Stimulated activated CD4-positive, alpha-beta T cell treated with anti-CD3 and anti-CD28 coated beads, Interleukin-12 subunit alpha, Interleukin-12 subunit beta, amount 100 ng/mL, for 4 hours (primary cell): ENCODE measurements at places on chromosomes 1 and 21.
A peak's percentile ranks its signal among the peaks of the same experiment; 100 is the strongest.

DNA sequence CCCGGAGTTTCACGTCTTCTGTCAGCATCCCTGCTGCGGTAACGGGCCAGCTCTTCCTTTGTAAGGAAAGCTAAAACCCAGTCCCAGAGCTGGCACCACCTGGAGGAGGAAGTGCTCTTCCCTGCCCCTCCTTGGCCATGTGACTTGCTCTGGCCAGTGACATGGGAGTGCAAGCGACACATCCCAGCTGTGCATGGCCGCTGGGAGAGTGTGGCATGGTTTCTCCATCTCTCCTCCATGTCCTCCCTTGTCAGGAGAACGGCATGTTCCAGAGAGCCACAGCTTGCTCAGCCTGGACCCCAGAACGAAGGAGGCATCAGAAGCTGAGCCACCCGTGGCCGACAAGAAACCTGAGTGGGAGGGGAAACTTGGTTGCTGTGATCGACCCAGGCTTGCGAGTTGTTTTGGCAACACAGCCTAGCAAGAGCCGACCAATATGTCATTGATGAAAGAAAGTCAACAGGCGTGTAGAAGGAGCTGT is 2.7 kb upstream of the PRXL2B start:
- DNase-seq, result no peak

DNA sequence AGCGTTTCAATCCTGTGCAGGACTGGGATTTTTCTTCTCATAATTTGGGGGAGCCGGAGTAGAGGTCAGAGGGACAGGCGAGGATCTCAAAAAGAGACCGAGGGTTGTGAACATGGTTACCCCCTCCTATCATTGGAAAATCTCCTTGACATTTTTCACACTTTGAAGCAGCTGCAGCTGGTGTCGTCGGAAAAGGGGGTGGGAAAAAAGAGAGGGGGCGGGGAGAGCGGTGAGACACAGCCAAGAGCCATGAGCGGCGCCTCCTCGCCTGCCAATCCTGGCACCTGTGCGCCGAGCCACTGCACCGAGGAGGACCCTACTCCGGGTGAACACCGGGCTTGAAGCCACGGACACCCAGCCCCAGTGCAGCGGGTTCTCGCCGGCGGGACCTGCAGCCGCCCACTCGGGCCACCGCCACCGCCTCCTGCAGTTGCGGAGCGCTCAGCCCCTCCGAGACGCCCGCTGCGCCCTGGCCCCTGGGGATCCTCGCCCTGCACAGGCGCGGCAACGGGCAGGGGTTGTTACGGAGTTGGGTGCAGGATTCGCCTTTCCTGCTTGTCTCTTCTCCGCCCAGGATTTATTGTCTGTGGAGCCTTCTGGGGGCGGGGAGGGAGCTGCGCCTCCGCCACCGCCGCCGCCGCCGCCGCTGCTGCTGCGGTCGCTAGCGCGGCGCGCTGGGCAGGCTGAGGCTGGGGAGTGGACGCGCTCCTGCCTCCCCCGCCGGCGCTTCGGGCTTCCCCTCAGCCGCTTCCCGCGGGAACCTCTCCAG is at the start of gene LRRC7:
Gene LRRC7, plus strand, starts transcription at position 271 of the 769 bp plus-strand sequence. CDS start 718 bp downstream, outside the sequence.
- DNase-seq, result no peak

DNA sequence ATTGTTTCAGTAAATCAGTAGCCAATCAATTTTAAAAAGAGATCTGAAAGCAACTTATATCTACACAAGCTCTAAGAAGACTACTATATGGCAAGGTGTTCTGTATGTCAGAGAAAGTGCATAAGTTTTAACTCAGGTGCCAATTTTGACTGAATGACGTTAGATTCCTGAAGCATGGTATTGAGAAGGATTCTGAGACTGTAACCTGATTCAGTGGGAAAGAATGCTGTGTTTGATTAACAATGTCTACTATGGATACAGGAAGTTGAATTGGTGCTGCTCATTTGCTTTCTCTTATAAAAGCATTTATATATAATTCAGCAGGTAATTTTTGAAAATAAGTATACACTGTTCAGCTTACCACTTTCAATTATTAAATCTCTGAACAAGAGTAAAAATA is 156.3 kb downstream of the PAPPA2 start:
- no peak for DNase-seq

DNA sequence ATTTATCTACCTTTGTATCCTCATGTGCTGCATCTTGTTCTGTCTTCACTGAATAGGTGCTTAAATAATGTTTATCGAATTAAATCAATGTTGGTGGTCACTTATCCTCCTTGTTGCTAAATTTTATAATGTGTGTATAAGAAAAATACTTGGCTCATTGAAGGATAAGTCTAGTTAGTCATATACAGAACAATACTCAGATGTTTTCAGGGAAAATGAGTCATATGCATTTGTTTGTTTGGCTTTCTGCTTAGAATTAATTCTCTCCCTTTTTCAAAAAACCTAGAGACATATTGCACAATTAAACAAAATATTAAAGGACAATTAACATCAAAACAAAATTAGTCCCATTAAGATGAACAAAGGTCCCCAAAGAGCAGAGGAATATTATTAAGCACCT is 89.0 kb downstream of the UBE2U start:
- no peak for DNase-seq

- DNase-seq, result no peak
Observed at GRCh38 chr1:53535226-53535625, 76.0 kb downstream of the DMRTB1 start.

DNA sequence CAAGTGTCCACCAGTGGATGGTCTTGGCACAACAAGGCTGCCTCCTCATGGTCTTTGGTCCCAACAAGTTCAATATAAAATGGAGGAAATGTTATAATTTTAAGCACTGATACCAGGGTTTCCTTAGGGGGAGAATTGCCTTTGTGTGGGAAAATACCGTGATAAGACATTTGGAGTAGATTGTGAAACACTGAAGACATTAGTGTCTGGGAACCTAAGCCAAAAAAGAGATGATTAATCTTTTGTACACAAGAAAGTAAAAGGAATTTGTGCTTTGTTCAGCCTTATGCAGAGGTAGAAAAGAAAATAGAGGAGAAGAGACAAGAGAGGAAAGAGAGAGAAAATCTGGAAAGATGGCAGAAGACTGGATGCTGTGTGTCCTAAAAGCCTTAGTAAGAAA is 36.1 kb downstream of the ST6GALNAC3 start:
- no peak for DNase-seq

GRCh38 chr21:37848721-37849490 is 67.4 kb downstream of the KCNJ6 start:
- DNase-seq, result no peak

GRCh38 chr1:112298558-112298957 is 97.5 kb upstream of the CTTNBP2NL start:
- DNase-seq, result peak; percentile 3

GRCh38 chr1:117001254-117001927 is at the start of gene CD101:
TSS of gene CD101 (plus strand) at chr1:117001760. CDS start at chr1:117001818, 58 bp downstream.
- DNase-seq, result no peak

DNA sequence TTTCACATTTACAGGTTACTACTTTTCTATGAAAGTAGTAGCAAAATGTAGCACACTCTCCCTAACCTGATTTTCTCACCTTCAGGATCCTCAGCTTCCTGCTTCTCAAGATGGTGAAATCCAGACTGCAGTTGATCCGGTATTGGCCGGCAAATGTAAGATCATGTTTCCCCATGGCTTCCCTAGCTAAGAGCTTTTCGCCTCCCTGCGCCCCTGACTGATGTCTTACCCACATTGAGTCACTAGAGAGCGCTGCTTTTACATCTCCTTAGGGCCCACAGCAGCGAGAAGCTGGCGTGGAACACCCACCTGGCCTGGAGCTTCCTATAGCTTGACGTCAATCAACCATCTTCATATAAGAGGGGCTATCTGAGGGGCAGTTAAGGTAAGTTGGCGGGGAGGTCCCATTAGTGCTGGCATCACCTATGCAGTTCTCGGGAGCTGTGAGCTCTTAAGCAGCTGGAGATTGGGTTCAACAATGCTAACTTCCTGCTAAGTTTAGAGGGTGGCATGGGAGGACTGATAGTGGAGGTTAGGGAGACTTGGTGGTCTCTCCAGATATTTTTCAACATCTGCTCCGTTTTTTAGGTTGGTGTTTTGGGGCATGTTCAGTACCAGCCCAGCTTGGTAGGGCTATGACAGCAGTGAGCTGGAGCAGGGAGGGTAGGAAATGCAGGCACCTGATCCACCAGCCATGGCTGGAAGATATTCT is 5.5 kb downstream of the PTPN7 start:
- DNase-seq, result no peak

GRCh38 chr1:234997201-234997895 is 131.3 kb downstream of the TOMM20 start:
- no peak for DNase-seq

DNA sequence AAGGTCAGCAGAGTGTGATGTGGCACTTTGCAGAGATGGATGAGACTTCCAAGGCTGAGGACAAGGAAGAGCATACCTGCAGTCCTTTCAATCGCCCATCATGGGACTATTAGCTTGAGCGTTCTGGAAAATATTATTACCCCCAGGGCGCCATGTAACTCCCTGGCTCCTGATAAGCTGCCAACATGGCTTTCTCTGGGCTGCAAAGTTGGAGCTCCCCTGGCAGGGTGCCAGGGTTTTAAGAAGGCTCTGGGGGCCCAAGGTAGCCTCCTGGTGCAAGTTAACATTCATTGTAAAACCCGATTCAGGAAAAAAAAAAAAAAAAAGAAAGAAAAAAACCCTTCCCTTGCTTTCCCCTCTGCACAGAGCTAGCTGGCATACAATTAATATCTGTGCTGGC is 196.7 kb downstream of the PBX1 start:
- no peak for DNase-seq

DNA sequence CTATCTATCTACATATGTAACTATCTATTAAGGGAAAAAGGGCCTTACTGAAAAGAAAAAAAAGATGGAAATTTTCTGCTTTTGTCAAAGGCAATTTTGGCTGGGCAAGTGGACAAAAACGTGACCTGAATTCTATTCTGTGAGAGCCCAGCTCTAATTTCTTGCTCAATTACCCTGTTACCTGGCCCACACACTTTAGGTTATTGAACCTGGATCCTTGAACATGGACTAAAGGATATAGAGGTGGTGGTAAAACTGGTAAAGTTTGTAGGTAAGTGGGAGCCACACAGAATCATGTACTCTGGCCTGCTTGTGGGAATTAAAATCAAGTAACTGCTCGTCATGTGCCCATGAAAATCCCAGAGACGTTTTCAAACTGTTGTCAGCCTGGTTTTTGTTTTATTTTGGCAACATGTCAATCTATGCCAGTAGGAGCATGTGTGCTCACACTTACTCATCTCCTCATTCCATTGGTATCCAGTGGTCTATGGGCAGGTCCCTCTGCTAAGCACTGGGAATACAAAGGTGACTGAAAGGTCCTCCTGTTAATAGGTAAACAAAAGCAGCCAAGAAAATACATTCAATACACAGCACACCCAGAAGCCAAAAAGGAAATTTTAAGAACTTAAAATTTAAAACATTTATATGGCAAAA is 113.7 kb upstream of the WARS2 start:
- no peak for DNase-seq

DNA sequence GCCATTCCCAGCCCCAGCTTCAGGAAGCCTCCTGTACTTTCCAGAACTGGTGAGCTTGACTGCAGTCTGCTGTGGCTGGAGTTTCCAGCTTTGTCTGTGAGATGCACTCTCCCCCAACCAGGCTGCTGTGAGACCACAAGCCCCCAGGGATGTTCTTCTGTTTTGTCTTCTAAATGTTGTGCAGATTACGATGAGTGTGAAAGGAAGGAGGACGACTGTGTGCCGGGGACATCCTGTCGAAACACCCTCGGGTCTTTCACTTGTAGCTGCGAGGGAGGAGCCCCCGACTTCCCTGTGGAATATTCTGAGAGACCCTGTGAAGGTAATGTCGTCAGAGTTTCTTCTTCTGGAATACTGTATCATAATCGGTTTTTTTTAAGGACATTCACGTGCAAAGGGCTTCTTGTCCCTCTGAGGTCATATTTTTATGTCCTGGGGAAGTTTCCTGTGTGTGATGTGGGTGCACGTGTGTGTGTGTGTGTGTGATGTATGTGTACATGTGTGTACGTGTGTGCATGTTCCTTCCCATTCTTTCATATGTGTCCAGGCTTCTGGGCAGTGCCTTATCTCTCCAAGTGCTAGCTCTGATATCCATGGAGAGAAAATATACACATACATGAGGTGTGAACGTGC is 49.9 kb downstream of the UMODL1 start:
- no peak for DNase-seq
